ENCODE measurements at places on chromosomes 2 and 18.

GRCh38 chr2:16487686-16488085, 177.9 kb downstream of the CYRIA start:
- DNase-seq: peak; percentile 5

- no peak for DNase-seq
These were observed 16.3 kb upstream of the MYO3B start for GRCh38 chr2:170161516-170162270.

DNA sequence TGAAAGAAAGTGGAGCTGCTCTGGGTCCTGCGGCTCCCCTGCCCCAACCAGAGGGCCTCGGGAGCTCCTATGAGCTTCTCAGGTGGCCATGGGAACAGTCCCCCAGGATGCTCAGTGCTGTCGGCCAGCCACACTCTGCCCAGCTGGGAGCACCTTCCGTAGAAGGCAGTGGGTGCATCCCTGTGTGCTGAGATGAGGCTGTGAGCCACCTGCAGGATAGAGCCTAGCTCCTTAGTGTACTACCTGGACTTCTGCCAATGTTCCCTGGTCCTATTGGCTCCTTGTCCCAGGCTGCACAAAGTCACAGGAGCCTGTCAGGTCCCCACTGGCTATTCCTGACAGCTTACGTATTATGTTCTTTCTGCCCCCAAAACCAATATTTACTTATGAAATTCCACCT, 16.1 kb downstream of the PRELID3A start:
- DNase-seq: no peak

DNA sequence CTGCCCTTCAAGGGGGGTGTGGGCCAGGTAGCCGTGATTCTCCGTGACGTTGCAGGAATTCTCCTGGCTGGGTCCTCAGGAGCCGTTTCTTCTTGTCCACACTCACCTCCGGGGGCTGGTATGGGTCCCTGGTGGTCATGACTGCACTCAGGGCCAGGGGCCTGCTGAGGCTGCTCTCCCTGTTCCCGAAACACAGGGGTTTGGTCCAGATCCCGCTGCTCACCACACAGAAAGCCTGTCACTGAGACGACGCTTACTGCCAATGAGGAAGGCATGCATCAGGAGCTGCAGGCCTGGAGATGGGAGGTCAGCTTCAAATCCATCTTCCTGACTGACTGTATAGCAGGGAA, 160.7 kb downstream of the RTP5 start:
- no peak for DNase-seq

GRCh38 chr18:70366174-70366573, 77.3 kb downstream of the SOCS6 start:
- no peak for DNase-seq
